HFFc6 (cell line): ENCODE measurements at places on chromosomes 13 and 19.

- no peak for DNase-seq
Observed at GRCh38 chr13:32105653-32106313, 74.2 kb downstream of the FRY start.

DNA sequence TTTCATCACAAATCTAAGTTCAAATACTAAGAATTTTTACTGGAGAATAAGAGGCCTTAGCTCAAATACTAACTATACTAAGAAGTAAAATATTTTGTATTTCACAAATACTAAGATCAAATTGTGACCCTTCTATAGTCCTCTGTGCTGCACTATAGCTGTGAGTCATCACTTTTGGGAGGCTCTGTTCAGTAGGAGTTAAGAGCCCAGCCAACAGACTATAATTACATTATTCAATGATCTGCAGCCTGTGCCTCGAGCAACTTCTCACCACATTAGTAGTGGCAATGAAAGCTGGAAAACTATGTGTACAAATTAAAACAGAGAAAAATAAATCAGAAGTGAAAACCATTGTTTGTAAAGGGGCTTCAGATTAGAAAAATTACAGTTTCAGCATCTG lies 147.3 kb upstream of the GPC6 start:
- DNase-seq = no peak

DNA sequence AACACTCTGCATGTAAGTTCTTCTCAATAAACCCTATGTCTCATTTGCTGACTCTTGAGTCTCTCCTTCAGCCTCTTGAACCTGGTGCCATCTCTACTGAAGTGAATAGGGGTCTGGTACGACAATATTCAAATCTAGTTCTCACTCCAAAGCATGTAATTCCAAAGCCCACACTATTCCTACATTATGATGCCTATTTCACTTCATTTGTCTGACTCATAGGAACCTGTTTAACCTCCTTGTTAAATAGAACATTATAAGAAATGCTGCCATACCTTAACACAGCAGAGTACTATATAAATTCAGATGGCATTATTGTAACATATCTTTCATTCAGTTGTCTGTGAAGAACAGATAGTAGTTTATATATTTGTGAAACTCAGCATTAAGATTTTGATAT lies 67.1 kb downstream of the STARD13 start:
- no peak for DNase-seq

DNA sequence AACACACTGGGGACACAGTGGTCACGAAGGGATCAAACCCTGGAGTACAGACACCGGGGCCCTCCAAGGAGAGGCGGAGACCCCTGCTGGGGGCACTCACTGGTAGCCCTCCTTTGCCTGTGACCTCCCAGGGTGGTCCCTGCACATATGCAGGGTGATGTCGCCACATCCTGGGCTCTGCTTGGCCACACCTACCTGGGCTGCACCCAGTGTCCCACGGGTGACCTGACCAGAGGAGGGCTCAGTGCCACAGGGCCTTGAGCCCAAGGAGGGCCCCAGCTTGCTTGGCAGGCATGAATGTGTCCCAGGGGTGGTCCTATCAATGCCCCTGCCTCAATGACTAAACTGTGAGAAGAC lies 4.1 kb downstream of the PCID2 start:
- no peak for DNase-seq

GRCh38 chr19:18000915-18001776 lies 6.8 kb upstream of the ARRDC2 start:
- DNase-seq = peak; percentile 74

GRCh38 chr13:57925250-57925649 lies 293.7 kb downstream of the PCDH17 start:
- no peak for DNase-seq

- no peak for DNase-seq
Observed at GRCh38 chr13:110479648-110480047, 81.9 kb downstream of the RAB20 start.

- no peak for DNase-seq
Observed at GRCh38 chr13:77574096-77574495, 38.6 kb downstream of the SCEL start.

DNA sequence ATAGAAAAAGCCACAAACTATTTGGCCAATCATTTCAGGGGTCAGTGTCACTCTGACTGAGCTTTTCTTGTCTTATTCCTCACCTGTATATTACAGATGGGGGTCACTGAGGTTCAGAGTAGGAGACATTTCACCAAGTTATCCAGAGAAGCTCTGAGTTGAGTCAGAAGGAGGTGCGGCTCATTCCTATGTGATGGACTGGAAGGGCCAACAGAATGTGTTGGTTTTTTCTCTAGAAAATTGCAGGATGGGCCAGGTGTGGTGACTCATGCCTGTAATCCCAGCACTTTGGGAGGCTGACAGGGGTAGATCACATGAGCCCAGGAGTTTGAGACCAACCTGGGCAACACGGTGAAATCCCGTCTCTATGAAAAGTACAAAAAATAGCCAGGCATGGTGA lies 24.5 kb upstream of the ZNF83 start:
- DNase-seq = no peak

DNA sequence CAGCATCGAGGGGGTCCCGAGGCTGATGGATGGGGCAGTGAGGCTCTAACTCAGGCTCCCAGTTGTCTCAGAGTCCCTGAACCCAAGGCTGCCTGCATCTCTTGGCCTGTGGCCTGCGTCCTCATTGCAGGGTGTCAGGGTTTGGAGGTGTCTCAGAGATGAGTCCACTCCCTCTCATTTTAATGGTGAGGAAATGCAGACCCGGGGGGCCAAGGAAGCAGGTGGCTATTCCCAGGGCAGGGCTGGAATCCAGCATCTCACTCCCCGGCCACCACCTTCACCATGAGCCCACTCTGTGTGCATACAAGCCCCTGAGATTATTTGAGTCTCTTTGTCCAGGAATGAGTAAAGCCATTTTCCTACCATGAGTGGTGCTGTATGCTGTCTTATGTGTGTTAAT lies 21.4 kb downstream of the TEX29 start:
- DNase-seq = no peak

- DNase-seq = no peak
Observed at GRCh38 chr19:16527971-16528521, 14.2 kb downstream of the CHERP start.

- DNase-seq = peak; percentile 46
Observed at GRCh38 chr13:113863524-113864272, at the start of gene GAS6. GAS6 (minus strand) TSS chr13:113864076; CDS start chr13:113863920, 156 bp downstream.

DNA sequence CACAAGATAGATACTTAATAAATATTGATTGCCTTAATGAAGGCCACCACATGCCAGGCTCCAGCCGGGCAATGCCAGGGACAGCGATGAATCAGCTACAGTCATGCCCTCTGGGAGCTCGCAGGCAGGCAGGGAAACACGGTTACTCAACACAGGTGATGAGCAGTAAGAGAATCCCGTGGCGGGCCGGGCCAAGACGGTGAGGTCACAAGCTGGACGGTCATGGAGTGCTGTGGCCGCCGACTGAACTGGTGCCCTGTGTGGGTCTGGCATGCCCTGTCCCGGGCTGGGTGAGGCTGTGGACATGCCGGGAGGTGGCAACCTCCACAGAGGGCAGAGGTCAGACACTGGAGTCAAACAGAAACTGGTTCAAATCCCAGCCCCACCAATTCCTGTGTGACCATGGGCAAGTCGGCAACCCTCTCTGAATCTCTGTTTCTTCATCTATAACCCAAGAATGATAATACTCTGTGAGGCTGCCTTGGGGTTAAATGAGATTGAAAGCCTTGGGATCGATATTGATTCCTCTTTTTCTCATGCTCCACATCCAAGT lies 13.2 kb upstream of the PAK4 start:
- no peak for DNase-seq

DNA sequence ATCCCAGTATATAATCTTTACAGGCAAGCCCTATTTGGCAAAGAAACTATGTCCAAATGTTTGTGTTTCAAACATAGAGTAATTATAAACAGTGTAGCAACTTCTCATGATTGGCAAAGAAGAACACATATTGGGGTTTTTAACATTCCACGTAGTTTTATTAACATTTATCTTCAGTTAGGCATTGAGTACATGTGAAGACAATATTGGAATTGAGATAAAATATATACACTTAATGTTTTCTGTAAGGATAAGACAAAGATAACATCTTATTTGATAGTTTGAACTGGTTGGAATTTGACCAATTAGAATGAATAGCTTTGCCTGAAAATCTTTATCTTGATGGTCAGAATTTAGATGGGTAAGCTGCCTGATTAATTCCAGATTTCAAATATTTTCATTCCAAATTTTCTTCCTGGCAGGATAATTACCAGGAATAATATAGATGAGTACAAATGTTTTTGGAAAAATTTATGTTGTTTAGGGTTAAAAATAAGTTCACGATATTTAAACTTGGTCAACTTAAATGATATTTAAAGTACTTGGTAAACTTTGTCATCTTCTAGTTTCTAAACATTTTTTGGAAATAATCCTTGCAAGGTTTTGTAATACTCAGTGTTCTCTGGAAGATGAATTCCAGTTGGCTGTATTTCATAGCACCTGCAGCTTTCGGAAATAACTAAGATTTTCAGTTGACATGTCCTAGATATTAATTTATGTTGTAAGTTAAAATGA lies 536.5 kb upstream of the SPRY2 start:
- no peak for DNase-seq

DNA sequence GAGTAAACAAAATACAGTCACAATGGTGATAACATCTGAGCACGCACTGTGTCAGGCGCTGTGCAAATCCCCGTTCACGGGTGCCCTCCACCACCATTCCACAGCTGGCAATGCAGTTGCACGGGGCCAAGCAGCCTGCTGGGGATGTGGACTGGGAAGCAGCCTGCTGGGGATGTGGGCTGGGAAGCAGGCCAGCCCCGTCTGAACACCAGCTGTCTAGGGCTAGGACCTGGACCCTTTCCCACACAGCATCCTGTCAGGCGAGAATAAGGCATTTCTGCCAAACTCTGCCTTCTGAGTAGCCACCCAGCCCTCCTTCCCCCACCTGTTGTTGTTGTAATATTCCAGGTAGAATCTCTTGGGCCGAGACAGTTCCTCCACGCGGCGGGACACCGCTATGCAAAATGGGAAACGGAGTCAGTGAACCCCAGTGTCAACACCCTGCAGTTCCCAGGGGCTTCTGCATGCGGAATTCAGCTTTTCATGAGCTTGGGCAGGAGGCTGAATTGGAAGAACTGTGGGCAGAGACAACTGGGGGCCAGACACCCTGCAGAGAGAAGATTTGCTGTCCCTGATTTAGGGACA lies 27.8 kb upstream of the MIER2 start:
- DNase-seq = no peak

- no peak for DNase-seq
Observed at GRCh38 chr13:112781881-112782361, 92.1 kb downstream of the ATP11A start.

- no peak for DNase-seq
Observed at GRCh38 chr13:72638059-72638815, 89.2 kb downstream of the MZT1 start.

DNA sequence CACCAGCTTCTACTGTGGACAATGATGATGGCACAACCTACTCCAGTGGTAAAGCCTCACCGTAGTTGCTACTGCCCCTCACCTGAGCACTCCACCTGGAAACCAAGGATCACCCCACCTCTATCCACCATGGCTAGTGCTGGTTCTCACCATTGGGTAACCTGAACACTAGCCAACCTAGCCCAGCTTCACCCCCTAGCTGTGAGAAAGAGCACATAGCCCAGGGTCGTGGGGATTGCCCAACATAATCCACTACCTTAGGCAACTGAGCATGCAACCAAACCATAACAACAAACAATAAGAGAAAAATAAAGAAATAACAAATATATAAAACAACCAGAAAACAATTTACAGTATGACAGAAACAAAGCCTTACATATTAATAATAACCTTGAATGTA lies 560.1 kb downstream of the DIAPH3 start:
- no peak for DNase-seq

- DNase-seq = peak; percentile 10
Observed at GRCh38 chr19:30666301-30666803, 294.2 kb downstream of the ZNF536 start.

DNA sequence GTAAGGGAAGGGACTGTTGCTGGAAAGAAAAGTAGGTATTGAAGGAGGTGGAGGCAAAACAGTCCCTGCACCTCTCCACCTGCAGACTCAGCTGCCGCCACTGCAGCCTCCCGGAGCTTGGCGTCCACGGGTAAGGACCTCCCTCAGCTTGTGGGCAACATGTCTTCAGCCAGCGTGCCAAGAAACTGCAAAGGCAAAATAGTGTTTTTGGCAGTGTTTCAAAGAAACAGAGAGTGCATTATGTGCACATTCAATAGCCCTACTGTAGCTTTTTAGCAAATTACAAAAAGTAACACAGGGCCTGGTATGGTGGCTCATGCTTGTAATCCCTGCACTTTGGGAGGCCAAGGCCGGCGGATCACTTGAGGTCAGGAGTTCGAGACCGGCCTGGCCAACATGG lies 57.4 kb downstream of the ATP11A start:
- DNase-seq = no peak

- no peak for DNase-seq
Observed at GRCh38 chr13:79805317-79805716, 324.4 kb downstream of the NDFIP2 start.
